ENCODE measurements at places on chromosomes 16 and 17.

DNA sequence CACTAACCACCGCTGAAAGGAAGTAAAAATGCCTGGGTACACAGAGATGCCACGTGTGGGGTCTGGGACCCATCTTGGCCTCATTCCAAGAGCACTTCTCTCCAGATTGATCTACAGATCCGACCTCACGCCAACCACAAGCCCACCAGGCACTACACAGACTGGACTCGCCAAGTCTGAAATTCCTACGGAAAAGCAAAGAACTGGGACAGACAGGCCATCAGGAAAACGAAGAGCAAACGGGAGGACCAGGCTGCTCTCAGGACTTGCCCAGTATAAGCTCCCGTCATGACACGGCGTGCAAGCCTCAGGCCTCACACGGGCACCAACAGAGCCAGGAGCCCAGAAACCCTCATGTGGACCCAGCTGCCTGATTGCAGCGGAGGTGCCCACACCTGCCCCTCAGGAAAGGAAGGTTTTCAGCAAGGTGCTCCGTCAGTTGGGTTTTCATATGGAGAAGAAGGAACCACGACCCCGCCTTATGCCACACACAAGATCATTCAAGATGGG, 20.1 kb upstream of the C16orf95 start:
- DNase-seq: no peak

DNA sequence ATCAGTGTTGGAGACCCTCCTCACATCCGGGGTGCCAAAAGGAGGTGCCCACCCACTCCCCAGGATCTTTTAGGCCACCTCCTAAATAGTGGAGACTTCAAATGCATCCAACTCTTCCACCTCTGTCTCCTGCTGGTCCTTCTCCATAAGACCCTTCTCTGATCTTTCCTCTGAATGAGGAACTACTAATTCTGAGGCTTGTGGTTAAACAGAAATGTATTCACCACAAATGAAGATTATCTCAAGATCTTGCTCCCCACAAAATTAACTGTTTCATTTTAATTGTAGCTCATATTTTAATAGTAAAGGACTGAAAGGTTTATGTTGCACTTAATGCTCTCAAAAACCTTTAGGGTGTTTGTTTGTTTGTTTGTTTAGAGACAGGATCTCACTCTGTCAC, 34.1 kb downstream of the TLE7 start:
- no peak for DNase-seq

DNA sequence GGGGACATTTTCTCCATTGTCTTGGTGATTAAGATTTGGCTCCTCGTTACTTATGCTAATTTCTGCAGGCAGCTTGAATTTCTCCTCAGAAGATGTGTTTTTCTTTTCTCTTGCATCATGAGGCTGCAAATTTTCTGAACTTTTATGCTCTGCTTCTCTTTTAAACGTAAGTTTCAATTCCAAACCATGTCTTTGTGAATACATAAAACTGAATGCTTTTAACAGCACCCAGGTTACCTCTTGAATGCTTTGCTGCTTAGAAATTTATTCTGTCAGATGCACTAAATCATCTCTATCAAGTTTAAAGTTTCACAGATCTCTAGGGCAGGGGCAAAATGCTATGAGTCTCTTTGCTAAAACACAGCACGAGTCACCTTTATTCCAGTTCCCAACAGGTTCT, 19.4 kb downstream of the ARHGAP44 start:
- no peak for DNase-seq

GRCh38 chr16:1670371-1670770, 7.7 kb upstream of the JPT2 start:
- no peak for DNase-seq

- no peak for DNase-seq
Observed at GRCh38 chr17:63015824-63016223, 49.8 kb downstream of the TANC2 start.

DNA sequence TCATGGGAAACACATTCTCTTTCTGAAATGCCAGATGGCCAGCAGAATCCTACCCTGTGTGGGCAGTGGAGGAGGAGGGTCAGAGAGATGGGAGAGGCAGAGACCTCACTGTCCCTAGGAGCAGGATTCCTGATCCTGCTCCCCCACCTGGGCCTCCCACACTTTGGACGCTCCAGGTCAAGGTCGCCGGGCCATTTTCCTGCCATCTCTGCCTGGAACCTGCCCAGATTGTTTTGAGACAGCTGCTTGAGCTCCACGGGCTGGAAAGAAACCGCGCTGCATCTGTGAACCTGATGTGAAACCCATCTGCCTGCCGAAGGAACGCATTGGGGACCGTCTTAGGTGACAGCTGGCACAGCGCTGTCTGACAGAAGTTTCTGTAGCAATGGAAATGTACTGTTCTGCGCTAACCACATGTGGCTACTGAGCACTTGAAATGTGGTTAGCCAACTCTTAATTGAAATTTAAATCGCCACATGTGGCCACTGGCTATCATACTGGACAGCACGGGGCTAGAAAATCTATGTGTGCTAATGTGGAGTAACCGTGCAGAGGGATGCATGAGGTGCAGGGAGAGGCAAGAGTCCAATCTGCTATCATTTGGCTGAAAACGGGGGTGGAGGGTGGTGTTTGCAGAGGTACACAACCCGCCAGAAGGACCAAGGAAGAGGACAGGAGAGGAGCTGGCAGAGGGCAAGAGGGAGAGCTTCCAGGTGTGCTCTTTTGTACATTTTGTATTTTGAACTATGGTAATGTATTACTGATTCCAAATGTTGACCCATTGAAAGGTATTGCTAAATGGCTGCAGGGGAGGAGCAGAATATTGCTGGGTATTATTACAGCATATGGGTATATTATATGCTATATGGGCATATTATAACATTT, 15.4 kb upstream of the NUBP1 start:
- no peak for DNase-seq

- no peak for DNase-seq
Observed at GRCh38 chr16:84058664-84059063, 16.1 kb upstream of the SLC38A8 start.

- DNase-seq: no peak
Observed at GRCh38 chr17:70317421-70317820, 148.1 kb downstream of the KCNJ2 start.

DNA sequence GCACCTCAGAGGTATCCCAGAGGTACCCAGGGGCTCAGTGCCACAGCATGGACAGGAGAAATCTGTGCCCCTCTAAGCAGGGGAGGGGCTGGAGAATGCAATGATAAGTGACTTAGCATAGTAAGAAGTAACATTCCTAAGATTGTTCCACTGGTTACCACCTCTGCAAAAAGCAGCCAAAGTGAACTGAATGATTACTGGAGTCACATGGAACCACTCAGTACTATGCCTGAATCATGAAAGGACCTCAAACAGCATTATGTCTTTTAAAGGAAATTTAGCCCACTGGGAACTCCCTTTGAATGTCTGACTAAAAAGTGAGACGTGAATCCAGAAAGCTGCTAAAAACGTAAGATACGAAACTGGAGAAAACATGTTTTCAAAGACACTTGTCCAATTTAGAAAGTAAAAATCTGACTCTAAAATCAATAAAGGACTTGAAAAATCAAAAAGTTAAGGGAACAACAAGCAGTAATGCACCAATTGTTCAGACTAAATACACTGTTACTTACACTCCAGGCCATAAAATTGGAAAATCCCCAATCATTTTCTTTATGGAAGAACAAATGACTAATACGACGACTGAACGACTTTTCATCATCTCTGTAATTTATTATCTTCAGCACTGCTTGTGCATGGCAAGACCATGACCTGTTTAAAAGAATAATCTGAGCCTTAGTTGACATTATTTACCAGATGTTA, 38.6 kb downstream of the LITAFD start:
- DNase-seq: no peak

GRCh38 chr16:11067697-11068141, 123.4 kb downstream of the CLEC16A start:
- no peak for DNase-seq

- no peak for DNase-seq
Observed at GRCh38 chr16:67248073-67248400, 742 bp upstream of the SLC9A5 start.

DNA sequence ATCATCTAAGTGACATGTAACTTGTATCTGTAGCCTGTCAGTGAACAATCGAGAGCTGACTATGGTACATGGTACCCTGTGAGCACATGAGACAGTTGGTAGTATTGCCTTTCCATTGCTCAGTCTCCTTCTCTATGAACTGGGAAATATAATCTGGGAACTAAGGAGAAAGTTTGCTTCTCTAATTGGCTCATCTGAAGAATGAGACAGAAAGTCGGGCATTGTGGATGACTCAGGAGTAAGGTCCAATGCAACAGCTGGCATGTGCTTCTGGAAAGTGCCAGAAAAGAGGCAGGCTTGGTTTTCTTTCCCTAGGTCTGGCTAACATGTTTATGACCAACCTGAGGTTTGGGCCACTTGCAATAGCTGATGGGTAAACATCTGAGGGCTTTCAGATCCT, 51.9 kb downstream of the ZZEF1 start:
- DNase-seq: no peak

DNA sequence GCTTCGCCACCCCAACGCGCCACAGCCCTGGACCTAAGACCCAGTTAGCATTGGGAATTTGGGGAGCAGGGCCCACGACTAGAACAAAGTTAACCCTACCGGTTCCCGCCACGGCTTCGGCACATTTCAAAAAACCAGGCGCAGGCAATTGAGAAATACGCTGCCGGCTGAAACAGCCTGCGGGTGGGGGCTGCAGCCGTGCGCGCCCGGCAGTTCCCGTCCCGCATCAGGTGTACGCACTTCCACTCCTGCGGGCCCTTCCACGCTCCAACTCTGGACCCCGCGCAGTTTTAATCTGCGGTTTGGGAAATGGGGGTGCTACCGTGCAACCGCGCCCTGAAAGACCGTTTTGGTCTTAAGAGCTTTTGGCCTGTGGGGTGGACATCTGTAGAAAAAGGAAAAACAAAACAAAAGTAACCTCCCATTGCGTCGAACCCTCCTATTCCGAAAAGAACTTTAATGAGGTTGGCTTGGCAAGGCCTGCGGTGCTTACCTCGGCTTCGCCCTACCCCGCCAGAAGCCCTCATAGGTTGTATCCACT, 7.1 kb downstream of the IRX5 start:
- DNase-seq: no peak

DNA sequence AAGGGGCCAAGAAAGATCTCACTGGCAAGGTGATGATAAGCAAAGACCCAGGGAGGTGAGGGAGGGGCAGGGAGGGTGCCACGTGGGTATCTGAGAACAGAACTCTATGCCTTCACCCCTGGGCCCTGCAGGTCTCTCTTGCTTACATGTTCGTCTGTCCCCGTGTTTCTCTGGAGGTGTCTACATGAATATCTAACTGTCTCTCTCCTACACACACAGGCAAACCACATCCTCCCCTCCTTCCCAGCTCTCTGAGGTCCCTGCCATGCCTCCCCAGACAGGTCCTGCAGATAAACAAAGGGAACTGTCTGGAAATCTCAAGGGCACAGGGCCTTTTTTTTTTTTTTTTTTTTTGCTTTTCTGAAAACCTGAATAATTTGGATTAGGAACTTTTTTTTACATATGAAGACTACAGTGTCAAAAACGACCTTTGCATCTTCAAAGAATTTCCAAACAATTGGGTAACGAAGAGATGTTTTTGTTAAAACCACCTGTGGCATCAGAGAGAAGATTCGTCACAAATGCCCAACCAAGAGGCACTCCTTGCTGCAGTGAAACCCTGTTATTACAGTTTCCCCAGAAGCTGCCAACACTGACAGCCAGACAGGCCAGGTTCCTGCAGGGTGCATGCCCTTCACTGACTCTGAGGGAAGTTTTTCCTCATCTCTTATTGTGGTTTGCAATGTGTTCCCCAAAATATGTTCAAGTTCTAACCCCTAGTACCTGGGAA, 17.8 kb downstream of the PLLP start:
- no peak for DNase-seq

DNA sequence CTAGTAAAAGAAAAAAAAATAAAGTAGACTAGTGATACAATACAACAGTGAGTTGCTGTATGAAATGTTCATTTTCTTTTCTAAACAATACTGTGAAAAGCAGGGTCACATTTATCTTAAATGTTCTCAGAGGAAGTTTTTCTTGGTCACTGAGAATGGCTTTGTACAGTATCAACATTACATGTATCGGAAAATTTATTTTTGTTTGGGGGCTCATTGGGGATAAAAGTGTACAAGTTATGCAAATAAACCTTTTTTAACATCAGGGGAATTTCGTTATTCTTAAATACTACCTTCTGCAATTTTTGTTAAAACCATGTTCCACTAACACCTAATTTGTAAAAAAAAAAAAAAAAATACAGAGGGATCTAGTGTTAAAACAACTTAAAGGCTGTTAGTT, 8.7 kb upstream of the ZNF594 start:
- DNase-seq: no peak

- no peak for DNase-seq
Observed at GRCh38 chr16:28267356-28267755, 25.0 kb upstream of the SBK1 start.

DNA sequence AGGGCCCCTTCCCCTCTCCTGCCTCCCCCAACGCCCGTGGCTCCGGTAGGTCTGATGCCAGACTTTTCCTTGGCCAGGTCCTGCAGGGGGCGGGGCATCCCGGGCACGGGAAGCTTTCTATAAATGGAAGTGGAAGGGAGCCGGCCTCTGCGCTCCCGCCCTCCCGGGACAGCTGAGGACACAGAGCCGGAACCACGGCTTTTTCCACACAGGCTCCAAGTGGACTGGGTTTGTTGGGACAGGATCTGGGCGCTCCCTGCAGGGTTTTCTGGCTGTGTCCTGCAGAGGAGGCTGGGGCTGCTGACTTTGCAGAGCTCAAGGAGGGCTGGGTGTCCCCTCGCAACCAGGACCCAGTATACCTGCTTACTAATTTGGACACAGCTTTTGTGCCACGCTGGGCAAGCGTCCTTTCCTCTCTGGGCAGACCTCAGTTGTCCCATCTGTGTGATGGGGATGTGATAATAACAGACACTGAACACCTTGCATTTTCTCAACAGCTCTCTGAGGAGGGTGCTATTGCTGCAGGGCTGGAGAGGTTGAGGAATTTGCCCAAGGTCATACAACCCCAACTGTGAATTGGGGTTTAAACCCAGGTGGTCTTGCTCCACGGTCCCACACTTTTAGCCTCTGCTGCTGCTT, 1.8 kb downstream of the TNS4 start:
- no peak for DNase-seq

DNA sequence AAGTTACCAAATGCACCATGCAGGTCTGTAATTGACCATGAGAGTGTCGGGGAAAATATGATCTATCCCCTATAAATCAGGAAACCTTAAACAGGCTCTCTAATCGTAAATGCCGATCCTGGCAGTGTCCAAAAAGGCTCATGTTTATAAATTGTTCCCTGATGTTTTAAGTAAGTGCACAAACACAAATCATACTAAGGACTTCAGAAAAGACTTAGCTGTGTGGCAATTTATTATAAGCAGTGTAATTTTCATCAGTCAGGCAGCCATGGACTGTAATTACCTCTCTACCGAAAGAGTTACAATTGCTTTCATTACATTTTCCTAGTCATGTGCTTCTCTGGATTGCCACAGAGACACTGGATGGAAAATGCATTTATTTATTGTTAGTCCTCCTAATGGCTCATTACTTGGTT, 73.4 kb upstream of the COX10 start:
- no peak for DNase-seq

GRCh38 chr17:19645734-19646201, 2.8 kb upstream of the ALDH3A2 start:
- DNase-seq: peak; percentile 27

GRCh38 chr16:83513008-83513755, 294.6 kb upstream of the HSBP1 start:
- no peak for DNase-seq

Measured in NCI-H1930 (cell line).